ENCODE measurements at places on chromosomes 2 and 18.

- DNase-seq, result no peak
These were observed 12.7 kb downstream of the FAM110C start for GRCh38 chr2:33620-34019.

DNA sequence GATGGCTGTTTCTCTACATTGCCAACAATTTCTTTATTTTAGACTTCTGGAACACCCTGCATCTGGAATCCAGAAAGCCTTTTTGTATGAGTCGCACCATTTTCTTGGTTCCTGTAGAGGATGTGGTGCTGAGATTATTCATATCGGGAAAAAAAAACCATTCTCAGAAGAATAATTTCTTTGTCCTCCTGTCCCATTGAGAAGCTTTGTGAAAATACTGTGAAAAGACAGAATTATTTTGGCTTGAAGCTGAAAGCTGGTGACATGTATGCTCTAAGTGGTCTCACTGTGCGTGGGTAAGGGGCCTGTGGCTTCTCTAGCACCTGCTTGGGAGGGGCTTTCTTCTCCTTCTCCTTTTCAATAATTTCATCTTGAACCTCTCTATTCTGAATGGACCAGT is 138.4 kb downstream of the FAM210A start:
- no peak for DNase-seq

GRCh38 chr2:3637692-3638455 is 20.1 kb upstream of the ALLC start:
- no peak for DNase-seq

- no peak for DNase-seq
These were observed 30.8 kb upstream of the GLS start for GRCh38 chr2:190849774-190850173.

DNA sequence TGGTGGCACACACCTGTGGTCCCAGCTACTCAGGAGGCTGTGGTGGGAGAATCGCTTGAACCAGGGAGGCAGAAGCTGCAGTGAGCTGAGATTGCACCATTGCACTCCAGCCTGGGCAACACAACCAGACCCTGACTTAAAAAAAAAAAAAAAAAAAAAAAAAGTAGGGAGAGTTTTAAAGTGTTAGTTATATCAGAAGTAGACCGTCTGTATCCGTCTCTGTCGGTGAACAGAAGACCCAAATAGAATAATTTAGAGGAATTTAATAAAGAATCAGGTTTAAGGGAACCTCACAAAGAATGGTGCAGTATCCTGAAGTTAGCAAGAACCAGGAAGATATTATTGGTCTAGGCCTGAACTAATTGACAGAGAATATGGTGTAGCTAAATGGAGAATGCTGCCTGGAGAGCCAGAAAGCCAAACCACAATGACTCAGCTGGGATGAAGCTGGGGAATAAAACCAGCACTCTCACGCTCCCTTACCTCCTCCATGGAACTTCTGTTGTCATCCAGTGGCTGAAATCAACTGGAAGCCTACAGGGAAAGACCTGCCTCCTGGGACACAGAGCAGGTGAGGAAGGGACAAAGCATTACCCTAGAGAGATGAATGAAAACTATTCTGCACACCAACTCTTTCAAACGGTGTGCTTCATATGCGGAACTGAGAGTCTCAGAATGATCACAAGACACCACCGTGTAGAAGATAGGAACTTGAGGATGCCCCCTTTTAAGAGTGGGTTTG is 39.1 kb upstream of the PLEKHM3 start:
- no peak for DNase-seq

GRCh38 chr2:188494906-188495305 is 203.2 kb downstream of the GULP1 start:
- no peak for DNase-seq

- DNase-seq, result no peak
These were observed 354.0 kb downstream of the CCDC85A start for GRCh38 chr2:56537756-56538155.

GRCh38 chr2:46197672-46198071 is 99.5 kb upstream of the EPAS1 start:
- no peak for DNase-seq

DNA sequence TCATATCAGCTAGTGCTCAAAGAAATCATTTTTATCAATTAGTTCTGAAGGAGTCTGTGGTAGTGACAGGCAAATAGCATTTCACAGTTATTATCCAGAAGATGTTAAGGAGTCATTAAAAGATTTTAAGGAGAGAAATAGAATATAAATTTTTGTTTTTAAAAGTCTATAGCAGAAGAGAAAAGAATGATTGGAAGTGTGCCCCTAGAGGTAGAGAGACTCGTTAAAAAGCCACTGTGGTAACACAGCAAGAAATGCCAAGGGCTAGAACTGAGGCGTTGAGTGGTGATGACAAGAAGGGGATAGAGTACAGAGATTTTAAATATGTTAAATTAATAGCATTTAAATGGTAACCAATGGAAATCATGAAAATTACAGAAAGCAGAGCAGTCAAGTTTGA is 78.3 kb downstream of the VWC2L start:
- no peak for DNase-seq

DNA sequence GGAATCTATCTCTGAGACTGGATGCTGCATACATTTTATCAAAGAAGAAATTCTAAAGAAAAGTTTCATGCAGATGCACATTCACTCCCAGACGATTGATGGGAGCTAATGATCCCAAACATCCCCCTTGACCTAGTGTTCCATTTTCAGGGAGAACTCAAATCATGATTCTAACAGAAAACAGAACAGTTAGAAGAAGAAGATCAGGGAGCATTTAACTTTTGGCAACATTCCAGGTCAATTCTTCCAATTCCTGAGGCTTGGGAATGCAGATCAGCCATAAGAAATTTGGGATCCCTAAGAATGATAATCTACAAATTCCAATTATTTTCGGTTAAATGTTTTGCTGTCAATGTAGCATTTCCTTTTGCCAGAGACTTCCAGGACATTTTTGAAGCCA is 96.6 kb downstream of the CPO start:
- no peak for DNase-seq
